NCI-H1694 treated with DMSO at 0.1 percent for 48 hours (cell line): ENCODE measurements at places on chromosomes 12 and 14.
A peak's percentile ranks its signal among the peaks of the same experiment; 100 is the strongest.

GRCh38 chr14:68345738-68346137, 447.1 kb downstream of the ZFP36L1 start:
- DNase-seq, result no peak

DNA sequence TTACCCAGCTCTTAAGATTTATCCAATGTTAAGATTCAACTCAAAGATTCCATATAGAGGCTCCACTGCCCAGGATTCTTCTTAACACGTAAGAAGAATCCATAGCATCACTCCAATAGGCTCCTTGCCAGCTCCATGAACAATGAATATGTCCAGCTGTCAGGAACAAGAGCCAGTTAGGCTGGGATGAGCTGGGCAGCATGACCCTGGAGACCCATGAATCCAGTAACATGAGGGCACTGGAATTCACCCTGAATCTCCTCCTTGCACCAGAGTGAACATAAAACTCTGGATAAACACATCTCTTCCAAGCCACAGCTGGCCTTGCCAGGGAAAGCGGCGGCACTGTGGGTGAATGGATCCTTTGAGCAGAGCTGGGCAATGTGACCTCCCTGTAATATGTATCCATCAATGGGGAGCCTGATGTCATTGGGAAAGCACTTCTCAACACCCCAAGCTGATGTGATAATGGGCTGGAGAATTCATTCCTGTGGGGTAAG, 24.4 kb upstream of the TC2N start:
- DNase-seq, result no peak

DNA sequence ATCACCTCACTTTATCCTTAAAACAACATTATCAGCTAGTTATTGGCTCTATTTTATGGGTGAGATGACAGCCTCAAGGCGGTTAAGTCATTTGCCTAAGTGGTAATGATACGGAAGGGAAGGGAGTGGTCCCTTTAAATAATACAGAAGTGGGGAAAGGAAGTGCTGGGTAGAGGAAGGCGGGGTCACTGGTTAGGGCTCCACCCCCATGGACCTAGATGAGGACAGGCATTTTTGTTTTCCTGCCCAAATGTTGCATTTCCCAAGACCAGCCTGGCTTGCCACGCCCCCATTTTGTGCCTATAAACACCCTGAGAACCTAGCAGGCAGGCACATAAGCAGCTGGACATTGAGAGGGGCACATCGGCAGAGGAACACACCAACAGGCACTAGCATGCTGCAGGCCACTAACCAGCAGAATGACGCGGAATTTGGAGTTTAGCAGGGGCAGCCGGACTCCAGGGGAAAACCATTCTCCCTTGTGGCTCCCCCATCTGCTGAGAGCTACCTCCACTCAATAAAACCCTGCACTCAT, 100.9 kb downstream of the EPS8 start:
- no peak for DNase-seq

- DNase-seq, result peak; percentile 79
Observed at GRCh38 chr14:102479777-102480176, 29.8 kb downstream of the ANKRD9 start.

GRCh38 chr14:28142400-28143015, 624.1 kb upstream of the FOXG1 start:
- DNase-seq, result peak; percentile 63

DNA sequence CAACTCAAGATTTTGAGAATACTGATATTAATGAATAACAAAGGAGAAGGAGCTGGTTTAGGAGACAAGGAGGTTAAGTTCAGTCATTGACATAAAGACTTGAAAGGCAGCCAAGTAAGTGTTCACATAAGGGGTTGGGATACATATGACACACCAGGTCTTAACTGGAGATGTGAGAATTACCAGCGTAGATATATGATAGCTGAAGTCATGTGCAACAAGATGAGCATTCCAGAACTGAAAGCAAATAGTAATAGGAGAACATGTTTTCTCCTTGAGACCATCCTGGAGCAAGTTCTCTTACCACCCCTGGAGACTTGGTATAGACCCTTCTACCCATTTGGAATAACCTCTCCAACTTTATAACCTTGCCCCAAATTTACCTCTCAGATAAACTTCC, 43.3 kb upstream of the NPFF start:
- DNase-seq, result no peak

DNA sequence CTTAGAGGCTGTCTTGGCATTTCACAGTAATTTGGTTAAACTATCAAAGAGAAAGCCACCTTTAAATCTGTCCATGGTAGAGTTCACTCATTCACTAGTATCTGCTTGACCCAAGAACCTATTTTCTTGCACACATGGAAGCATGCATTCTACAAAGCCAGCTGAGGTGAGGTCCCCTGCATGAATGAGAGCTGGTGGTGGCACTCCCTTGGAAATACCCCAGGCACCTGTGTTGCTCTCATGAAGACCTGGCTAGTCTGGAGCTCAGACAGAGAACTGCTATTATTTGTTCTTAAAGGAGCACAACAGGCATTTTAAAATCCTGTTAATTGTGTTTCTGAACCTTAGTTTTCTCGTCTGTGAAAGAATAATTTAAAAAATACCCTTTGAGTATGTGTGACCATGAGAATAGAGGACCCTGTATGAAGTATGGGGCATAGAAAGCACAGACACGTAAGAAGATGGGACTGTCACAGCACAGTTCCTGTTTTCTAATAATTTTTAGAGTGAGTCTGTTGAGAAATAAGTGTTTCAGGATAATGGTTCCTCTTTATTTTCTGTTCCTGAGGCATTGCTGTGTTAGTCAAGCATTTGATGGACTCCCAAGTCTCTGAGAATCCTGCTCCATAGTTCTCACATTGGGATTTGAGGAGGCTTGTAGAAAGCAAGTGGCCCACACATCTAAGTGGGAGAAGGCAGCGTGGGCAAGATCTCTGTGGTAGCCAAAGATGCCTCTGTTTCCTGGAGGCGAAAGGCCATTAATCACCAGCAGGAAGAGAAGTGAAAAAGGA, 10.9 kb downstream of the RGS6 start:
- DNase-seq, result no peak

- DNase-seq, result no peak
Observed at GRCh38 chr12:51889216-51890132, 1.6 kb downstream of the ANKRD33 start.

DNA sequence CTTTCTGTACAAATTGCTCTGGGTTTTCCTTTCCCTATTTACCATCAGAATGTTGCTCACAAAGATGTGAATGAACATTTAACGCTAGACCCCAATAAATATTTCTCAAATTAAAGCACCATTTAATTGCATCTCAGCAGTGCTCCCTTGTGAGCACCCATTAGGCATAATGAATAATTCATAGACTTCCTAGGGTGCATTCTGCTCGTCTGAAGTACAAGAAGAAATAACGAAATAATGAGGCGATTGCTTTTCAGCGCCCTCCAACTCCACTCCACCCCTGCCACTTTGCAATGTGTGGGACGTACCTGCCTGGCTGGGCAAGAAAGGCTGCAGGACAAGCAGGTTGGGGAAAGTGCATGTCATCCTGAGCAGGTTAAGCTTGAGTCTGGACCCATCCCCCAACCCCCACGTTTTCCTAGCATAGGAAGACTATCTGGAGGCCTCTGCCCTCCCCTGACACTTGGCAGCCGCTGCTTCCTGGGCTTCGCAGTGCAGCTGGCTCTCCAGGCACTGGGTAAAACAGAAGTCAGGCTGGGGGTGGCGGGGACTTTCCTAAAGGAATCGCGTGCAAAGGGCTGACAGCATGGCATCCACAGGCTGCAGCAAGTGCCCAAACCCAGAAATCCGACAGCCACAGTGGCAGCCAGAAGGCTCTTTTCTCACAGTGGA, 253.7 kb downstream of the DUSP6 start:
- DNase-seq, result no peak

- DNase-seq, result no peak
Observed at GRCh38 chr14:70653662-70654061, 11.9 kb downstream of the TTC9 start.

DNA sequence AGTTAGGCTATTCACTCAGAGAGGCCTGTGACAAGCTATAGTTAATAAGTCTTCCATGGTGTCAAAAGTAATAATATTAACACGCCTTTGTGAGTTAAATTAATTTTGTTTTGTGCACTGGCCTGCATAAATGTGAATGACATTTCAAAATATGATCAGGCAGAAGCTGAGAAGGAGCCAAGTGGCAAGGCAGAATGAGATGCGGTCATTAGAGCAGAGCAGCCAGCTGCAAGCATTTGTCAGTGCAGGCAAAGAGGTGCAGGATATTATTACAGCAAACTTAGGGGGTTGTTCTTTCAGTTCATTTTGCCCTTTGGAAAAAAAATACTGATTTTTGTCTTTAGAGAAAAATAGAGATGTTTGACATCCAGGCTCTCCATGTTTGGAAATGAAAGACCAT, 364.5 kb downstream of the PAWR start:
- peak; percentile 73 for DNase-seq

- no peak for DNase-seq
Observed at GRCh38 chr12:90938451-90938850, 16.5 kb downstream of the CCER1 start.

- DNase-seq, result no peak
Observed at GRCh38 chr14:38882533-38882932, 220.5 kb downstream of the SEC23A start.
